Activated CD4-positive, alpha-beta memory T cell treated with anti-CD3 and anti-CD28 coated beads for 36 hours (primary cell): ENCODE measurements at places on chromosomes 12 and 14. TPM values are rescaled to one million over a fixed set of nuclear protein-coding genes. Genes with fewer than 3 reads are reported as not detected.

DNA sequence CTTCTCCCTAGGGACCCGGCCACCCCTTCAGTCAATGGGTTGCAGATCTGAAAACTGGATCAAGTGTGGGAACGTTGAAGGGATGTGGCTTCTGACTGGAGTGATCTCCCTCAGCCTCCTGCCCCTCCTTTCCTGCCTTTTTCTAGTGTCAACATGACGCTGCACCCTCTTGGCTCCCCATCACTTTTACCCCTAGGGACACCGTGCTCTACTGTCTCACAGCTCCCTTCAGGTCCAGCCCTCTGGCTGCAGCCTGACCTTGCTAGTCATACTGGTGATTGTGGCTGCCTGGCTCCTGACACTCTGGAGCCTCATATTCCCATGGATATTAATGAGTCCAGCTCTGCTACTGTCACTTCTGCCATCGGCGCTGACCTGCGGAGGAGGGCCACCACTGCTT is 51.5 kb upstream of the RASSF3 start:
- H3K4me3 ChIP-seq: no peak overlapping the region
- DNase-seq: no peak
- H3K36me3 ChIP-seq: no peaks in the 10 kb centered on the region
- H3K27ac ChIP-seq: no peak overlapping the region
- H3K4me1 ChIP-seq: peaks cover 2% of the 10 kb centered on the region

DNA sequence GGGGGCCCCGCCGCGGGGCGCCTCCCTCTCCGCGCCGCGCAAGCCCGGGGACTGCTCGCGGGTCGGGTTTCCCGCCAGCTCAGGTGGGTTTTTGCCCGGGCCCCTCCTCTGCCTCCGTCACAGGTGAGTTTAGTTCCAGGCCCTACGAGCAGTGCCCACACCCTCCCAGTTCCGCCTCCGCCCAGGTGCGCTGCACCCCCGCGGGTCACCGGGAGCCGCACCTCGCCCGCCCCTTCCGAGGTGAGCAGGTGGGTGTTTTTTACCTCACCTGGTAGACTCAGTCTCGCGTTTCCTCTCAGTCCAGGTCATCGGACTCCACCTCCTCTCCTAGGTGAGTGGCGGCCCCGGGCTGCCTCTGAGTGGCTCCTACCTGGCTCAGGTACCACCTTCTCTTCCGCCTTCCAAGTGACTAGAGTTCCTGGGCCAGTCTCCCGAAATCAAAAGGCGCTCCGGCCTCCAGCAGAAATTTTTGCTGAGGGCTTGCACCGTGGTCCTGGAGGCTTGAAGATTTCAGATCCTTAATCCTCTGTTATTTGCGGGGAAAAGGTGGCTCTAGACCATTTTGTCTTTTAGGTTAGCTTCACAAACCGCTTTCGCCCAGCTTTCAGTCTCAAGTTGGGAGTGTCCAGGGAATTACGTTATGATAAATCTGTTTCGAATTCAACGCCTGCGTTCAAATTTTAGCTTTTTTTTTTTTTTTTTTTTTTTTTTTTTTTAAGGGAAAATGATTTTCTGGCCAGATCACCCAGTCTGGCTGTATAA is at the start of gene TMEM30B:
TMEM30B (minus strand) TSS at position 153 of the 762 bp plus-strand sequence. CDS start 191 bp downstream, outside the sequence.
- peaks cover 34% of the 10 kb centered on the region for H3K4me1 ChIP-seq
- peak within 1 kb of the TSS; percentile 70 for H3K27ac ChIP-seq
- no peaks in the 10 kb centered on the region for H3K36me3 ChIP-seq

- peaks cover 39% of the 10 kb centered on the region for H3K36me3 ChIP-seq
- no peaks in the 10 kb centered on the region for H3K27me3 ChIP-seq
- DNase-seq: no peak
- no peak overlapping the region for H3K27ac ChIP-seq
Observed at GRCh38 chr14:34794941-34795340, 80.2 kb downstream of the BAZ1A start.

DNA sequence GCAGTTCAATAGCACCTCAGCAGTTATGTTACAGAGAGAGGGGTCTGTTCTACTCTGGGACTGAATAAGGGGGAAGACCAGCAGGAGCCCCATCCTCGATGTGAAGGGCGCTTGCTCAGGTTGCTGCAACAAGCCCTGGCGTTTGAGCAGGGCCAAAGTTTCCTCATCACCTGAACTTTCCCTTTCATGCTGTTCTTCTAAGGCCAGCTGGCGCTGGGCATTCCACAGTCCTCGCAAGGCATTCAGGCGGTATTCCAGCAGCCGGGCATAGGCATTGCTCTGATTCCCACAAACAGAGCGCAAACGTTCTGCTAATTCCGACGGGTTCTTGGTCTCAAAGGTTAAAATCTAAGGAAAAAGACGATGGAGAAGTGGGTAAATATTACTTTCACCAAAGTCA is 62.8 kb downstream of the HECTD4 start:
- no peak overlapping the region for H3K27ac ChIP-seq
- H3K4me1 ChIP-seq: peaks cover 9% of the 10 kb centered on the region
- no peaks in the 10 kb centered on the region for H3K27me3 ChIP-seq

DNA sequence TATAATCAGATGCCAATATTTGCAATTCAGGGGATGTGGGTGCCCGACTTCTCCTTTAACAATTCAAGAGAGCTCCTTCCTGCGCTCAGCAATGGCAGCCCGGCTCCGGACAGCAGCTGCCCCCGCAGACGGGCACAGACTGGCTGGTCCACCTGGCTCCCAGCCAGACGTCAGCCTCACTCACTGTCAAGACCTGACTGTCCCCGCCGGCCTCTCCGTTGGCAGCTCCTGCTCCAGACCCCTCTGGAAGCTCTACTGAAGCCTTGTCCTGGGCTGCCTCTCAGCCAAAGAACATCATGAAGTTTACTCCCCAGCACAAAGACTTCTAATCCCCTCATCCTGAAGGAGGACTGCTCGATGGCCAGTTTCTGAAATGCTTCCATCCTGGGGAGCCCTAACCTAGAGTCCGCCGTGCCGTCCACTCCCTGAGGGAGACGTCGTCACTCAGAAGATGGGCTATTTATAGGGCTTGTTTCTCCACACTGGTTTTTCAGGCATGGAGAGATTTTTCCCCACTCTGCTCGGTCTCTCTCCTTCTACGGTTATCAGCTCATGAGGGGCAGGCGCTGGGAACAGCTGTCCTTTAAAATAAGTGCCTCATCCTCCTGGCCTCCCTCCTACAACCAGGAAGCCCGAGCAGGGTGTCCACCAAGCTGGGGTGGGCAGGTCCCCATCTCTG is 126.2 kb downstream of the RFLNA start:
- no peak for DNase-seq
- peaks cover 18% of the 10 kb centered on the region for H3K36me3 ChIP-seq
- H3K27ac ChIP-seq: no peak overlapping the region
- no peaks in the 10 kb centered on the region for H3K4me1 ChIP-seq
- no peak overlapping the region for H3K4me3 ChIP-seq

DNA sequence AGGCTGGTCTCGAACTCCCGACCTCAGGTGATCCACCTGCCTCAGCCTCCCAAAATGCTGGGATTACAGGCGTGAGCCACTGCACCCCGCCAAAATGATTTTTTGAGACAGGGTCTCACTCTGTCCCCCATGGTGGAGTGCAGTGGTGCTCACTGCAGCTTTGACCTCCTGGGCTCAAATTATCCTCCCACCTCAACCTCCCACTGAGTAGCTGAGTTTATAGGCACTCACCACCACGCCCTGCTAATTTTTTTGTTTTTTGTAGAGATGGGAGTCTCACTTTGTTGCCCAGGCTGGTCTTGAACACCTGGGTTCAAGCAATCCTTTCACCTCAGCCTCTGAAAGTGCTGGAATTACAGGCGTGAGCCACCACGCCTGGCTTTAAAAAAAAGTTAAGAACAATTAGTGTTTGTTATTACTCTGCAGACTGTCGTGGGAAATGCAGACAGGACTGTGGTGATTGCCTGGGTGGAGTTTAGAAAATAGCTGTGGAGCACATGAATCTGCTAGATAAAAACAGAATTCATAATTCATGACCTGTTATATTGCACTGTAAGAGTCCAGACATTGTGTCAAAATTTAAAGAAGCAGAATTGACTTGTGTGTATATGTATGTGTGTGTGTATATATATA is 9.2 kb upstream of the COX6A1 start:
- no peak for DNase-seq
- H3K4me3 ChIP-seq: no peak overlapping the region
- H3K27ac ChIP-seq: no peak overlapping the region
- no peaks in the 10 kb centered on the region for H3K36me3 ChIP-seq

GRCh38 chr12:76878099-76878898 is 520 bp downstream of the CSRP2 start:
- DNase-seq: peak; percentile 18
- H3K4me1 ChIP-seq: peaks cover 2% of the 10 kb centered on the region
- peaks cover 49% of the 10 kb centered on the region for H3K27me3 ChIP-seq

- peaks cover 10% of the 10 kb centered on the region for H3K4me1 ChIP-seq
- H3K27me3 ChIP-seq: no peaks in the 10 kb centered on the region
- H3K36me3 ChIP-seq: no peaks in the 10 kb centered on the region
- no peak for DNase-seq
Observed at GRCh38 chr12:113104953-113105510, 30.5 kb downstream of the RASAL1 start.

The GLTP gene
- 20.9 TPM for total RNA-seq

The MDGA2 gene
- total RNA-seq: not detected

The SMAGP gene
- total RNA-seq: 0.55 TPM

The ZDHHC22 gene
- total RNA-seq: not detected

The IFNG-AS1 gene
- total RNA-seq: 1.1 TPM

The MYF6 gene
- total RNA-seq: not detected

The BDKRB1 gene
- not detected for total RNA-seq

The TAS2R31 gene
- total RNA-seq: 1.1 TPM

The CISTR gene
- not detected for total RNA-seq

The PRICKLE1 gene
- not detected for total RNA-seq
